ENCODE measurements at places on chromosomes 4 and X.

- no peak for DNase-seq
Observed at GRCh38 chr4:181018472-181018871, 1224.7 kb upstream of the TENM3 start.

GRCh38 chrX:41164449-41164848 is 79.2 kb downstream of the USP9X start:
- no peak for DNase-seq

DNA sequence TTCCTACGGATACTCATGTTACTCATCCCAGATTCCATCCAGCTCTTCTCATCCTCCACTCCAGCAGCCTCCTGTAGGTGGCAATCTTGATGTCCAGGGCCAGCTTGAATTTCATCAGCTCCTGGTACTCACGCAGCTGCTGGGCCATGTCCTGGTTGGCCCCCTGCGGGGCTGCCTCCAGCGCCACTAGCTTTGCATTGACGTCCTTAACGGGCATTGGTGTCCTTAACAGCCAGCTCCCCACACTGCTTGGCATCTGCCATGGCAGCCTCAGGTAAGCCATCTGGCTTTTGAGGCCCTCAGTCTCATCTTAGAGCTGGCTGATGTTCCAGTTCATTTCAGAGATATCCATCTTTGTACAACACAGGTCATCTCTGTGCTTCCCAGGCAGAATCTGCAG is 223.7 kb downstream of the FGF13 start:
- DNase-seq, result no peak

GRCh38 chr4:17511051-17511450 is 839 bp downstream of the QDPR start:
- no peak for DNase-seq

GRCh38 chrX:70476934-70477733 is 32.5 kb downstream of the DLG3 start:
- no peak for DNase-seq

GRCh38 chr4:71474731-71475130 is 135.9 kb downstream of the SLC4A4 start:
- no peak for DNase-seq

GRCh38 chrX:18619288-18619687 is 52.6 kb downstream of the RS1 start:
- DNase-seq, result no peak

DNA sequence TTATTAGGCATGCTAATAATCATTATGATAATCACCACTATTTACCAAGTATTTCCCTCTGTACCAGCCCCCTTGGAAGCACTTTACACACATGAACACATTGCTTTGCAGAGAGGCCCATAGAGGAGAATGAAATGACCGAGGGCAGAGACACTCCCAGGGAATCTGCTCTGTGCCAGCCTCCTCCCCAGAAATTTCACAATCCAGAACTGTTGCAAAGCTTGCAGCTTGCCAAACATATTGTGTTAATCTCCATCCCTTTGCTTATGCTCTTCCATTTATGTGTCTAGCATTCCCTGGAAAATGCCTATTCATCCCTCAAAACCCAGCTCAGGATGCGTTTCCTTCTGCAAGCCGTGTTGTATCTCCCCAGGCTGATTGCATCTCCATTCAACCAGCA is 37.8 kb downstream of the CYTL1 start:
- no peak for DNase-seq

GRCh38 chrX:107549504-107549903 is 78.8 kb upstream of the PRPS1 start:
- DNase-seq, result no peak

- DNase-seq, result no peak
Observed at GRCh38 chr4:80172203-80172602, 25.1 kb upstream of the PRDM8 start.
